RCC 7860 (cell line): ENCODE measurements at places on chromosomes 4 and X.
A peak's percentile ranks its signal among the peaks of the same experiment; 100 is the strongest.

- no peak for DNase-seq
Observed at GRCh38 chrX:143683486-143683885, 37.1 kb downstream of the SPANXN2 start.

GRCh38 chrX:94178145-94178788 is 504.3 kb downstream of the FAM133A start:
- peak; percentile 45 for DNase-seq

GRCh38 chr4:95898226-95898625 is 58.3 kb downstream of the PDHA2 start:
- no peak for DNase-seq

- no peak for DNase-seq
Observed at GRCh38 chrX:40632199-40632598, 9.0 kb downstream of the MPC1L start.

DNA sequence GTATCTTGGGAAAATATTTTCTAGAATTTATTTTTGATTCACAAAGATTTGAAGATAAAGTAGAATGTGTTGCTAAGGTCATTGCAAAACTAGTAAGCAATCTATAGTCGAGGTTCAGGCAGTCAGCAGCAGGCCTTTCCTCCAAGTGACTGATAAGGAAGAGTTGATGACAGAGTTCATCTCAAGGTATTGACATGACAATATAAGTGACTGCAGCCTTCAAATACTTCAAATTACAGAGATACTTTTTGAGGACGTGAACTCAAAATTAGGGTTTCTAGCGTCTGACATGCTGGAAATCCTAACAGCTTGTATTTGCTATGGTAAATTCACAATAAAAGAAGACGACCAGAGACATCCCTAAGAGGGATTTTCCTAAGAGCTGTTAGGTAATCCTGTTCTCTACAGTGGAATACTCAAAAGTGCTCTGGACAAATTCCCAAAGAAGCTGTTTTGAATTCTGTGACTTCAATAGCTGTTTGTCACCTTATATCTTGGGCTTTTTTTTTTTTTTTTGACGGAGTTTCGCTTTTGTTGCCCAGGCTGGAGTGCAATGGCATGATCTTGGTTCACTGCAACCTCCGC is 7.4 kb downstream of the ARHGAP10 start:
- no peak for DNase-seq

DNA sequence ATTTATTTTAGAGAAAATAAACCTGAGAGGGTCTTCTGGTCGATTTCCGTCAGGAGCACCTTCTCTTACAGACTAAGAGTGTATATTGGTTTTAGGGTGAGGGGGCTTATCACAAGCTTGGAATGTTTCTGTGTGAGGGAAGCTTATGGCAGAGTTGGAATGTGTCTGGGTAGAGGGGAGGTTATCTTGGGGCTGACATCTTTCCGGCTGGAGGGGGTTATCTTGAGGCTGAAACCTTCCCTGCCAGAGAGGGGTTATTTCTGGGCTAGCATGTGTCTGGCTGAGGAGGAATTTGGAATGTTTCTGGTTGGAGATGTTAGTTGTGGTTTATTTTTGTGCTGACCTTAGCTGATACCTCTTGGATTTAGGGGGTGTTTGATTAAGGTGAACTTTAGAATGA is 1312.1 kb downstream of the ADGRL3 start:
- DNase-seq, result no peak

DNA sequence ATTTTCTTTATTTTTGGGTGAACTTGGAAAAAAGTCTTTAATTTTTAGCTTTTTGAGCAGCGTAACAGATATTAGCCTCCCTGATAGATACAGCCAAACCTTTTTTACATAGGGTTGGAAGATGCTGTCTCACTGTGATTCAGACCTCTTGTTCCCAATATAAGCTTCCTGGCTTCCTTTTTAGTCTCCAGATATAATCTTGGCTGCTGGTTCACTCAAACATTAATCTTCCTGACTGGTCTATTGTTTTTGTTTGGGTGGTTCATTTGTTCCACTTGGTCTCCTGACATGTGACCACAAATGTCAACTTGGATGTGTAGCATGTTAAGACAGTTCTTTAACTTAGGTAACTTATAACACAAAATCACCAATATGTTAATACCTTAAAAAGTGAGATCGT is 23.0 kb downstream of the RPA4 start:
- DNase-seq, result no peak

DNA sequence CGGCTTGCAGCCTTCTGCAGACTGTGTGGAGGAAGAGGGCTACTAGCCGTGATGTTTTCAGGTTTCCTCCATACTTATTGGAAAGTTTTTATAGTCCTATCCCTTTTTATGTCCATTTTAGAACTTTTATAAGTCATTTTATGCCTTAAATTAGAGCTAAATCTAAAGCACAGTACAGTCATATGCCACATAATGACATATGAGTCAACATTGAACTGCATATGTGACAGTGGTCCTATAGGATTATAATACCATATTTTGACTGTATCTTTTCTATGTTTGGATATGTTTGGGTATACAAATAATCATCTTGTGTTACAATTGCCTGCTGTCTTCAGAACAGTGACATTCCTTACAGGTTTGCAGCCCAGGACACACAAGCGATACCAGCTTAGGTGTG is 200.2 kb downstream of the SPRY1 start:
- DNase-seq, result no peak

DNA sequence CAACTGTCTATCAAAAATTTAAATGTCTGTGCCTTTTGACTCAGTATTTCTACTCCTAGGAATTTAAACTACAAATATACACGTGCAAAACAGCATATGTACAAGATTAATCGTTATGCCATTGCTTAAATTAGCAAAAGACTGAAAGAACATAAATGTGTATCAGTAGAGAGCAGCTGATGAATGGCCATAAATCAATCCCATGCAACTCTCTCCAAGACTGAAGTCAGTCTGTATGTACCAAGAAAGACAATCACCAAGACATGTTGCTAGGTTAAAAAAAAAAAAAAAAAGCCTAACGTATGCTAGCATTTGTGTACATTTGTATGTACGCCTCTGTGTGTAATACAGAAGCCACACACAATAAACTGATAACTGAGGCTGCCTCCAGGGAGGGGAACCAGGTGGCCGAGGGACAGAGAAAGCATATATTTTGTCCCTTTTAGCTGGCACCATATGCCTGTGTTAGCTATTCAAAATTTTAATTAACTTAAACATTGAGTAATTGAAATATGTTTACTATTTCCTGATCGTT is 130.7 kb downstream of the SH3KBP1 start:
- no peak for DNase-seq

DNA sequence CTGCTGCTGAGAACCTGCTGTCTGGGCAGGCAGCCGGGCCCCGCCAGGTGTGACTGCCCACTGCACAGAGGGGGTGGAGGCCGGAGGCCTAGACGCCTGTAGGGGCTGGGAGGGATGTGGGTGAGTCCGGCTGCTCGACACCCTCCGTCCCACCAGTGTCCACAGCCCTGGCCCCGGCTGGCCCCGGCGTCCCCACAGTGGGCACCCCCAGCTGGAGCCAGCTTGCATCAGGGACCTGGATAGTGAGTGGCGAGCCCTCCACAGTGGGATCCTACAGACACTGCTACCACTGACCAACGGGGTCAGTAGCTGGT is 34.7 kb upstream of the SPON2 start:
- DNase-seq, result no peak

DNA sequence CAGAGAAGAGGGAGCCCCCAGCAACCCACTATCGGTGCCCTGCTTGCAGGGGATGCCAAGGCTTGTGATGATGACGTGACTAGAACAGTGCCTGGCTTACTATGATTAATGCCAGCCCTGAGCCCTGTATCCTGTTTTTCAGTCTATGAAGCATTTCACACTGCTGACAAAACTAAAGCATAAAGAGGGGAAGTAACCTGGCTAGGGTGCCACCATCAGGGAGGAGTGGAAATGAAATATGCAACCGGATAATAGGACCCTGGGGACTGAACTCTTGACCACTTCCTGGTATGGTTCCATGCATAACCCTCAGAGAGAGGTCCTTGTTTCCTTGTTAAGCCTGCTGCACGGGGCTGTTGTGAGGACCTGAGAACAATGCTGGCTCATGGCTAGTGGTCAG is 50.3 kb downstream of the MED28 start:
- no peak for DNase-seq

- peak; percentile 4 for DNase-seq
Observed at GRCh38 chr4:77358315-77358928, 201.4 kb downstream of the CCNG2 start.

DNA sequence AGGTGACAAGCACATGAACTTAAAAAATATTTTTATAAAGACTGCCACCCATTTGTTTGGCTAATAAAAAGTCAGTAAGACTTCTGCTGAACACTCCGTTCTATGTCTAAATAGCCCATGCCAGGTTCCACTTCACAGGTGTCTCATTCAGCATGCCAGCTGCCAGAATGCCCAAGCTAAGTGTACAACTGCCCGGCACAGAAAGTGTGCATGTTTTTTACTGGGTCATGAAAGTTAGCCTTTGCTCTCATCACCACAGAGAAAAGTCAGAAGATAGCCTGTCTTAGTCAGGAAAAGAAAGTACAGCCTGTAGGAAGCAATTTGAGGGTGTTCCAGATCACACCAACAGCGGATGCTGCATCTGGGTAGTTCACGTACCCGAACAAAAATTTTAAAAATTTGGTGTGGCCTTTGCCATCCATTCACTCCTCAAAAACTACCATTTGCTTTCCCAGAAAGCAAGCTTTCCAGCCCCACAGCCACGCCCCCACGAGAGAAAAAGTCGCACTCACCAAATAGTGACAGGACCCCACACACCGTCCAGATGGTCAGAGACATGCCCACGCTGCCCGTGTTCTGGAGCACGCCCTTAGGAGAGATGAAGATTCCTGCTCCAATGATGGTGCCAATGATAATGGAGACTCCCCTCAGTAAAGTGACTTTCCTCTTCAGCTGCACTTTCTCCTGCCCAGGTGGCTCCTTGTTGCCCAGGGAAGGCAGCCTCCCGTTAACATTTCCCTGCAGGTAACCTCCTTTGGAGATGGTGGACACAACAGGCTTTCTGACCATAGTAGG is 671 bp downstream of the SLC7A11 start:
- DNase-seq, result peak; percentile 10

DNA sequence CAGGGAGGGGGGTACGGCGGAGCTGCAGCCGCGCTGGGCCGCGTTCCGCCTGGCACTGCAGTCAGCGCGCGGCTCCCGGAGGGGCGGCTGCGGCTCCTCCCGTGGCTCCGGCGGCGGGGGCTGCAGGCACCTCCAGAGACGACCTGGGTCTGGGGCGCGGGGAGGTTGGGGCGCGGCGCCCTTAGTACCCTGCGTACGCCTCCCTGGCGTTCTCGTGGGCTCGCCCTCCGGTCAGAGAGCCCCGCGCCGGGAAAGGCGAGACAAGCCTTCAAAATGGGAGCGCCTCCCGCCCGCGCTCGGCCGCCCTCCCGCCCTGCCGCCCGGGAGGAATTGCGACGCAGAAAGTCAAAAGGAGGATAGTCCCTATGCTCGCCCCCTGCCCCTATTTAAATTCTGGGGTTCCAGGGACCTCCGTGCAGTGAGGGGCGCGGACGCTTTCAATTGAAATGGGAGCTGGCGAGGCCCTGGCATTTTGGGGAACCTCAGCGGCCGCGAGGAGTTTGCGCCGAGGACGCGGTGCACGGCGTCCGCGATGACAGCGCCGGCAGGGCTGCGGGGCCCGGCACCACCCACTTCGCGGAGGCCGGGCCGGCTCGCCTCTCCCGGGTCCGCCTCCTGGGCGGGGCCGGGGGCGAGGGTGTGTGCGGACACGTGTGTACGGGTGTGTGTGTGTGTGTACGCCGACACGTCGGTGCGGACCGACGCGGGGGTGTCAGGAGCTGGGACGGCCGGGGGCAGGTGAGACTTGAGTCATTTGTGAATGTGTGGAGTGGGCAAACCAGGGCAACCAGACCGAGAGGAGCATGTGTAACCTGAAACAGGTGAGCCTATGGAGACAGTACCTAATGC is 544 bp downstream of the HERC3 start:
- peak; percentile 35 for DNase-seq

- no peak for DNase-seq
Observed at GRCh38 chr4:7467471-7467870, 32.7 kb upstream of the PSAPL1 start.

- DNase-seq, result no peak
Observed at GRCh38 chr4:38024206-38024509, 64.0 kb downstream of the PTTG2 start.

- no peak for DNase-seq
Observed at GRCh38 chr4:61246034-61246433, 45.9 kb downstream of the ADGRL3 start.

DNA sequence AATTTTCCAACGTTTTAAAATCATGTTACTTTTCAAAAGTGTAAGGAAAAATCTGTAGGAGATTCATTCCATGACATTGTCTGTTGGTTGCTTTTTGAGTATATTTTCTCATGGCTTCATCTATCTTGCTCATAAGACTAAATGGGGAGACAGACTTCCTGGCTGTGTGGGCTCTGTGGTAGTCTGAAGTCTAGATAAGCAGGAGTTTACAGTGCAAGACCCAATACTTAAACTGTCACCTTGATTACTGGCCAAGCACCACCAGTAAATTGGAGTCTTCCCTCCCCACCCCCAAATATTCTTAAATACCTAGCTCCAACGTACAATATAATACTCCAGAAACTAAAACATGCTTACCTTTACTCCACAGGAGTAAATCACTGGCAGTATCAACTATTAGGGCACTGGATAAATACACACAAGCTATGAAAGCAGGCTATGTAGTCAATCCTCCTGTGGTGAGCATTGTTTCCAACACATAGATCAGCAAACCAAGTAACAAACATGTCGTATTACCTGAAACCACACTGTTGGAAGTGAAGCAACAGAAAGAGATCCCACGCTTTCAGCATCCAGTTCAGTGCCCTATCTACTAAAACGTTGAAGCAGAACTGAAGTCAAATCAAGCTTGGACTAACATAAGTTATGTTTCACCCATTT is 6.2 kb downstream of the HNRNPD start:
- DNase-seq, result no peak

- no peak for DNase-seq
Observed at GRCh38 chrX:16278927-16279326, 111.6 kb downstream of the MAGEB17 start.

DNA sequence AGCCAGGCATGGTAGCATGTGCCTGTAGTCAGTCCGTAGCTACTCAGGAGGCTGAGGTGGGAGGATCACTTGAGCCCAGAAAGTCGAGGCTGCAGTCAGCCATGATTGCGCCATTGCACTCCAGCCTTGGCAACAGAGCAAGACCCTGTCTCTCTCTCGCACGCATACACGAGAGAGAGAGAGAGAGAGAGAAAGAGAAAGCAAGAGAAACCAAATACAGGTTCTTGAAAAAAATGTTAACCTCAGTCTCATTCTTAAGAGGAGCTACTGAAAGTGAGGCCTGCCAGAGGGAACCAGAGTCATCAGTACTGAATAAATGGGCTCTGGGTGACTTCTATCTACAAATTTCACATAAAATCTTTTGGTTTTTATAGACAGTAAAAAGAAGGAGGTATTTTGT is 42.9 kb downstream of the KIAA0232 start:
- no peak for DNase-seq

- DNase-seq, result no peak
Observed at GRCh38 chr4:173713026-173713425, 183.0 kb upstream of the HAND2 start.

GRCh38 chrX:48278958-48279357 is 23.8 kb downstream of the SSX1 start:
- DNase-seq, result no peak

GRCh38 chr4:48380583-48381167 is 39.3 kb downstream of the SLAIN2 start:
- DNase-seq, result no peak
